ENCODE measurements at places on chromosomes 1 and 21.

DNA sequence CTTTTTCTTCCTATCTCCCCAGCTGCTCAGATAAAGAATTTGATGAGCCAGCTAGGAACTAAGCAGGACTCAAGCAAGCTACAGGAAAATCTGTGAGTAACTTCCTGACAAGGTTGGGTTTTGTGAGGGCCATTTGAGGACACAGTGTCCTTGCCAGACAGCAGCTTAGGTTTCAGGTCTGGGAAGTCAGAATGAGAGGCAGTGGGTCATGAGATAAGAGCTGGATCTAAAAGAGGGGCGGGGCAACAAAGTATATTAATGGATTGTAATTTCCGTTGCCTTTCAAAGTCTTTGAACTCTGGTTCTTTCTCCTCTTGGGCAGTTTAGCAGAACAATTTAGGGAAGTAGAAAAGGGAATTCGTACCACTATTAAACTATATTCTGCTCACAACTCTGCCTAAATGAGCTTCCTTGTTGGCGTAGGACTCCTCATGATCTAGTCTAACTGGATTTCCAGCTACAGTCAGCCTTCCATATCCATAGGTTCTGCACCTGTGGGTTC lies 16.6 kb downstream of the STX12 start:
- no peak for DNase-seq

GRCh38 chr1:66750577-66750976 lies 1.7 kb upstream of the DYNLT5 start:
- DNase-seq: no peak

- no peak for DNase-seq
Measured at GRCh38 chr21:45548711-45549491, 6.7 kb upstream of the SLC19A1 start.

DNA sequence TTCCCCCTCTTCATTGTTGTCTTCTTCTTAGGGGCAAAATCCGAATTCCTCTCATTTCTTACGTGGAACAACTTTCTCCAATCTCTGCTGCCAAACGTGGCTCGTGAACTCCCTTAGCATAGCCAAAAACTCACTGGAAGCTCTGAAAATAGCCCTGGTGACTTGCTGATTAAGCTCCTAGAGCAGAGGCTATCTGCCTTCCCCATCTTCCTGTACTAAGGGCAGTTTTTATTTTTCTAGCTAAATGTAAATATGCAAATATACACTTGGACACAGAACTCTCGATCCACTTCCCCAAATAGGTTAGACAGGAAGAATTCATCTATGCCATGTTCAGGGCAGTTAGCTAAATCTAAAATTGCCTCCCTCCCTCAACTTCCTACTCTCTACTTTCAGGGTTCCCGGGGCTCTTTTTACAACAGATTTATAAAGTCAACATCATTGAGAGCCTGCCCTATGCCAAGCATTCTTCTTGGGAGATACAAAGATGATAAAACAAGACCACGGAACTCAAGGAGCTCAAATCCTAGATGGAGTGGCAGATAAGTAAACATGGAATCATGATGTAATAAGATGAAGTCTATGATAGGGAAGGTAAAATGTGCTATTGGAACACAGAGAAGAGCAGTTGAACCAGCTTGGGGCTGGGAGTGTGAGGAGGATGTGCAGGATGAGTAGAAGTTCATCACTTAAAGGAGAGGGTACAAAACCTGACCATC lies 59.4 kb upstream of the FMOD start:
- no peak for DNase-seq

- no peak for DNase-seq
Measured at GRCh38 chr1:203181586-203182386, 4.7 kb downstream of the CHI3L1 start.

GRCh38 chr1:38093569-38094520 lies 47.3 kb upstream of the POU3F1 start:
- no peak for DNase-seq

- no peak for DNase-seq
Measured at GRCh38 chr1:191641420-191642260, 516.6 kb upstream of the RGS18 start.
